Trophoblast cell (in vitro differentiated cells and primary cell): ENCODE measurements at places on chromosomes 5 and 9.

DNA sequence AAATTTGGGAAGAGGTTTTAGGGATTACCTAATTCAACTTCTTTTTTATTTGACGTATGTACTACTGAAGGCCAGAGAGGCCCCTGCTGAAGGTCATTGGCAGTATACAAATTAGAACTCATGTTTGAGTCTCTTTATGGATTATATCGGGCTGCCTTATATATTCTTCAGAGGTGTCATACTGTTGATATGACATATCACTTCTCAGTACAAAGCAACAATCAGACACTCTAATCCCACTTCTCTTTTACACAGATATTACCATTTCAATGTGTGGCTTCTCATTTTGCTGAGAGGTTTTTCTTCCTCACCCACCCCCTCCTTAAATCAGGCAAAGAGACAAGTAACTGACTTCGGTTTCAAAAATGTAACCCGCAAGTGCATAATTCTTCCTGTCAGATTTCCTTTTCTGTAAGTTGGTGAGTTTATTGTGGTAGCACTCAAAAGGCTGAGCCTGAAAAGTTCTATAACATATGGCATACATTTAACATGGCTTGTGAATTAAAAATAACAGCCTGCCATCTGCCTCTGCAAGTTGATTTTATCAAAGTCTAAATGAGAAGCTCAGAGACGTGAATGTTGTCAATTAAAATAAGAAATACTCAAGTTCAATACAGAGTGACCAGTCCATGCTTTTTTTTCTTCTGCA is 163.6 kb upstream of the RORB start:
- DNase-seq = no peak

DNA sequence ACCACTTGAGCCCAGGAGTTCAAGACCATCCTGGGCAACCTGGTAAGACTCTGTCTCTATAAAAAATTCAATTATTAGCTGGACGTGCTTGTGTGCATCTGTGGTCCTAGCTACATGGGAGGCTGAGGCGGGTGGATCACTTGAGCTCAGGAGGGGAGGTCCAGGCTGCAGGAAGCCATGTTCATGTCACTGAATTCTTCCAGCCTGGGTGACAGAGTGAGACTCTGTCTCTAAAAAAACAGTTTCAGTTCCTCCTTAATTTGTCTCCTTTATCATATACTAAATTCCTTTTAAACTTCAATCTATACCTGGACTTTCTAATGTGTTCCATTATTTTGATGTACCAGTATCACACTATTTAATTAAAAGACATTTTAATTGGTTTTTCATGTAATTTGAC is 422.2 kb upstream of the TLE4 start:
- no peak for DNase-seq

- DNase-seq = peak; percentile 88
Measured at GRCh38 chr5:59275510-59276324, 617.8 kb downstream of the PDE4D start.

GRCh38 chr5:181108578-181109165 is 22.3 kb downstream of the OR2V1 start:
- DNase-seq = no peak

DNA sequence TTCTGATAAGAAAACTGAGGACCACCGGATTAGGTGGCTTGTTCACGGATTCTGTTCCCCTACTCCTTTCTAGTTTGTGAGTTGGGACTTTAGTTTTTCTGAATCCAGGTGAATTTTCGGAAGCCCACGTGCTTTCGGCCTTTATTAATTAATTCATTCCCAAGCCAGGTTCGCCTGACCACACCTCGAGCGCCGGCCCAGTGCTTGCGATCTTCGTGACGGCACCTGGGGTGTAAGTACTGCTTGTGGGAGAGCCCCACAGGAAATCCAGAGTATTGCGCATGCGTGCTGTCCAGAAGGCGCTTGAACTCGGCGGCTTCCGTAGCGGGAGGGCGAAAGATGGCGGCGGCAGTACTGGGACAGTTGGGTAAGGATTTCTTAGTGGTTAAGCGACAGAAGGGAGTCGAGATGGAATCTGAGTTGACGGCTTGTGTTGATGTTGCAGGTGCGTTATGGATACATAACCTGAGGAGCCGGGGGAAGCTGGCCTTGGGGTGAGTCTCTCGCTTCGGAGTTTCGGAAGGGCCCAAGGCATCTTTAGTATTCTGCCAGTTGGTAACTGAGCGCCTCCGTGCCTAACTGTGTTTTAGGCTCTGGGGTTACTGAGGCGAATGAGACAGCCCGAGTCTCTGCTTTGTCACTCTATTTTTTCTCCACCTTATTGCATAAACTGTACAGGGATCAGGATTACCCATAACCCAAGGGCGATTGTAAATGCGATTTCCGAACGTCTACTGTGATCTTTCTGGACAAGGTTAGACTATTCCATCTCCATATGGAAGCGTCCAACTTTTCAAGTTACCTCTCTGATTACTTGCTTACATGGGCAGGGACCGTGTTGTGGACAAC is at the start of gene MRPL22:
Gene MRPL22, plus strand, starts transcription at position 302 of the 849 bp plus-strand sequence. Its CDS starts 38 bp downstream, at position 340.
- DNase-seq = peak; percentile 89

GRCh38 chr9:124485201-124485600 is 22.0 kb downstream of the NR5A1 start:
- DNase-seq = no peak

- no peak for DNase-seq
Measured at GRCh38 chr9:91333551-91333950, 28.2 kb downstream of the AUH start.

GRCh38 chr5:143106174-143106573 is 297.3 kb downstream of the NR3C1 start:
- DNase-seq = peak; percentile 27

GRCh38 chr5:71748360-71748759 is 29.3 kb downstream of the CARTPT start:
- DNase-seq = no peak

DNA sequence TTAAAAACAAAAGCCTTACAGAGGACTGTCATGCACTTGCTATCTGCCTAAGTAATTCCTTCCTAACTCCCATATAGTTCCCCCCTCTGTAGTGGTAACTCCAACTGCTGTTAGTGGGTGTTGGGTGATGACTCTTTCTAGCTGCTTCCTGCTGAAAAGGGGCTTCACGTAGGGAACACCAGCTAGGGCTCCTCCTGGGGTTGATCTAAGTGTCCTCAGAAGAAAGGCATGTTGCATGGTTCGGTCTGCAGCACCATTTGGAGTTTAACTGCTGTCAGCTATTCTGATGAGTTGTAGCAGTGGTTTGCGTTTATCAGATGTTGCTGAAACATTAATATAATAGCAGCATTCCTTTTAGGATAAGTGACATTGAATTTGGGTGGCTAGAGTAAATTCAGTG is 281.9 kb upstream of the TUSC1 start:
- no peak for DNase-seq

DNA sequence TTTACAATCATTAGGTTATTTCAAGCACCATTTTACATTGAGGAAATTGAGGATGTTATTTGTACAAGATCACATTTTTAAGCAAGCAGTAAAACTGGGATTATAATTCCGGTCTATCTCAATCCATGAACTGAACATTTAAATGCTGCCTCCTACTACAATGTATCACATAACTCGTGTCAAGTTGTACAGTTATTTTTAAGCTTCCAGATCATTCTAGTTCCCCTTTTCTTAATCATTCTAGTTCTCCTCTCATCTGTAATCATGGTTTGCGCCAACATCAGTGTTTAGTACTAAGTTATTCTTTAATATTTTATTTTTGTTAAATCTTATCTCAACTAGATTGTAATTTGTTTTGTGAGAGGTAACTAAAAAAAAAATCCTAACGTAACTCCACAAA is 2.4 kb upstream of the UHRF2 start:
- no peak for DNase-seq

- no peak for DNase-seq
Measured at GRCh38 chr5:97694091-97694490, 511.0 kb upstream of the RIOK2 start.

DNA sequence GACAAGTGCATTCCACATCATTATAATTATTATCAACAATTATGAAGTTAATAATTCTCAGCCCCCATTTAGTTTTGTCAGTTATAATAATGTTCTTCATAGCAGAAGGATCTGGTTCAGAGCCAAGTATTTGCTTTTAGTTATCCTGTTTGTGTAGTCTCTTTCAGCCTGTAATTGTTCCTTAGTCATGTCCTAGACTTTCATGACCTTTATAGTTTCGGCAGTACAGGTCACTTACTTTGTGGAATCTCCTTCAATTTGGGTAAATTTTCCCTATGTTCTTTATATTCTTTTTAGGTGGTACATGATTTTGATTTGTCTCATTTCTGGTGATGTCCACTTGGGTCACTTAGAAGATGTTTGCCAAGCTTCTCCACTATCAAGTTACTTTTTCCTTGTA is 34.3 kb downstream of the UBE2R2 start:
- no peak for DNase-seq

DNA sequence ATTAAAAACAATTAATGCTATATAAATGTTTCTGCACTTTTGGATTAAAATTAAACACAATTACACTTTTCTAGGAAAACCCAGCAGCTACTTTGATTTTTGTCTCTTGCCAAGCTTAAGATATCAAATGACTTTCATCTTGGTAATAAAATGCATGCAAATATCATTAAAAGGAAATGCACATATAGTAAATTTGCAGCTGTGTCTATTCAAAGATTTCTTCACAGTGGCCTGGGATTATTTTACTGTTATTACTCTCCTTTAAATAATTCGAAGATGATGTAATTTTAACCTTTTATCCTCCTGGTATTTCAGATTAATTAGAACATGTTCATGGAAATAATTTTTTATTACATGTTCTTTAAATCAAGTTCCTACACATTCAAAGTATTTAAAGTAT is 529.5 kb upstream of the RGMB start:
- DNase-seq = no peak

DNA sequence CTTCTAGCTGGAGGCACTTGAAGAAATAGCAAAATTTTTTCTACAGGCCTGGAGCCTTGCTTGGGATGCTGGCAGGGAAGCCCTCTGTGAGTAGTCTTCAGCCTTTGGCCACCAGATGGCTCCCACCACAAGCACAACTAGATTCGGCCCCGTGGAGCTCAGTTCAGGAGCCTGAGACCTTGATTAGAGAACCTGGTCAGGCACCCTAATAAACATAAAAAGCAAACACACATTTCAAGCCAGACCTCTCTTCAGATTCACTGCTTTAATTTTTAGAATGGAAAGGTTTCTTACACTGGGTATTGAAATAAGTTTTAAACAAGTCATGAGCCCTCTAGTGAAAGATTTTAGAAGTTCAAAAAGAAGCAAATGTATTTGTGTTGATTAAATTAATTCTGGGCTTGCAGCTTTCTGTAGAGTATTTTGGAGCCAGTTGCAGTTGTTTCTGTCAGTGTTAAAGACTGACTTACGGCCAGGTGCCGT is 41.4 kb downstream of the GLRX start:
- peak; percentile 95 for DNase-seq

DNA sequence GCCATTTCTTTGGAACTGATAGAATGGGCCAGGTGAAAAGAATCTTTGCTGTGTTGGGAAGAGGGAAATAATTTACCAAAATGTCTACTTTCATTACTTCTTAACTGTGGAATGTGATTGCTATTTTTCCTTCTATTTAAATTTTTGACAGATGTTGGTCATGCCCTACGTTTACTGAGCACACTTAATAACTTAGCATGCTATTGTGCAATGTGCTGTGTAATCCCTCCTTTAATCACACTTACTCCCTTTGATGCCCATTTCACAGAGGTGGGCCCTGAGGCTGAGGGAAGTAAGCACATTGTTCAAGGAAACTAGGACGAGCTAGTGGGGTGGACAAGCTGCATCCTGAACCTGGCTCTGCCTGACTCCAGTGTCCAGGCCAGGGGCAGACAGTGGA is 47.8 kb upstream of the INSYN2B start:
- DNase-seq = no peak

DNA sequence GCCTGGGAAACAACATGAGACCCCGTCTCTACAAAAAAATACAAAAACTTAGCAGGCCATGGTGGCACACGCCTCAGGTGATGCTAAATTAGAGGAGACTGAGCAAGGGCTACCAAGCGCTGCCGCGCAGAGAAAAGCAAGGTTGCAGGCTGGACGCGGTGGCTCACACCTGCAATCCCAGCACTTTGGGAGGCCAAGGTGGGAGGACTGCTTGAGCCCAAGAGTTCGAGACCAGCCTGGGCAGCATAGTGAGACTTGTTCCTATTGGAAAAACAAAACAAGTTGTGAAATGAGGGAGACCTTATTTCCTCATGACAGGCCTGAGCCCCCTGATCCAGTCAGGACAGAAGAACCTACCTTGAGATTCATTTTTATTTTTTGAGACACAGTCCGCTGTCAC is 11.5 kb downstream of the RNF44 start:
- no peak for DNase-seq

DNA sequence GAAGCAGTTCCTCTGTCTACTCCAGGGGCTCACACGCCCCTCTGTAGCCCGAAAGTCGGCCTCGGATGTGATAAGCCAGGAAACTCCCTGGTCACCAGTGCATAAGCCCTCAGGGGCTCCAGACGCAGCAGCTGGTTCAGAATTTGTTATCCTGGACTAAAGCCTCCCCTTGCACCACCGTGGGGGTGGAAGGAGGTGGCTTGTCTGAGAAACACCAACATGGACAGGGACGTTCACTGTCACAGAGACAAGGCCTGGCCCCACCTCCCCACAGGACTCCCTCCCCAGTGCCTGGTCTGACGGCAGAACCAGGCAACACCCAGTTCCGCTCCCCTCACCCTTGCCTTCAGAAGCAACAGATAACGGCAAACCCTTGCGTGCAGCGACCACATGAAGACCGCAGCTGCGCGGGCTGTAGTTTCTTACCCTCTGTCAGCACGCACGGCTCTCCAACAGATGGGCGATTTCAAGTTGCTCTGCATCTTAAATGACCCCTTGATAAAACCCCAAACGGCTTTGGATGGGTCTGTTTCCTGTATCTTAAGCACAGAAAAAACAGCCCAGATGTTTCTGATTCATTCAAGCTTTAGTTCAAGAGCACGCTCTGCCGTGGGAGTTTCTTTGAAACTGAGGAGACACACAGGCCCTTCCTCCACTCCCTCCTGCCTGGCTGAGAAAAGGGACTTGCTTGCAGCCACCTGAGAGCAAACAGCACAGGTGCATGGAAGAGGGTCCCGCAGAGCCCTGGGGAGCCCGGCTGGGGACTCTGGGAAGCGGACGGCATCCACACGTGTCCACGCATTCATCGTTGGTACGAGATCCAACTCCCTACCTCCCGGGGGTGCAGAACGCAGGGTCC is 44.7 kb upstream of the NKD2 start:
- no peak for DNase-seq

DNA sequence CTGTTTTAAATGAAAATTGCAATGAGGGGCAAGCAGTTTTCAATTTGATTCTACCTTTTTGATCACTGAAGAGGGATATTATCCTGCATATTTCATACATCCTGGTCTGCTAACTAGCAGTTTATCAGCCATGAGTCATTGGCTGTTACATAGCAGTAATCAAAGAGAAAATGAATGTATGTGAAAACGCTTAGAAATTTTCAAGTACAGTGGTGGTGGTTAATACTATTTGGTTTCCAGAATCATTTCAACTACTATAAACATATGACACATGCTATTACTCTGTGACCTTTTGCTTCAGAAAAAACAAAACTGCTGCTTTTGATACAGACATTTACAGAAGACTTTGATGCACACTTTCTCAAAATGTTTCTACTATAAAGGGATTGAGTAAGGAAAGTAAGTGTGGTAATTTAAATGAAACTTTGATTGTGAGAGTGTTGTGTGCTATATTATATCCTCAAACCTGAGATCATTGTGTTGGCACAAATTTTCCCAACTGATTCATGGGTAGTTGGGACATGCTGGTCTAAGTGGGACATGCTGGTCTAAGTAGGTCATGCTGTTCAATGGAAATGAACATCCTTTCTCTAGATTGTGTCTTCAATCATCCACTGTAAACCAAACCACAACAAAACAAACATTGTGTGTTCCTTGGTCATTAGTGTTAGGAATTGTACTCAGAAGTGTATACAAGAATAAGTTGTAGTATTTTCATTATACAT is 5.1 kb downstream of the RNF14 start:
- DNase-seq = peak; percentile 57

GRCh38 chr5:86030753-86031152 is 587.0 kb upstream of the COX7C start:
- DNase-seq = no peak
